Stimulated activated CD4-positive, alpha-beta T cell treated with anti-CD3 and anti-CD28 coated beads, Interleukin-4, amount 100 ng/mL, for 1 hour (primary cell): ENCODE measurements at places on chromosomes 3 and 15.

GRCh38 chr3:164470471-164470870 lies 607.8 kb downstream of the SI start:
- no peak for DNase-seq

DNA sequence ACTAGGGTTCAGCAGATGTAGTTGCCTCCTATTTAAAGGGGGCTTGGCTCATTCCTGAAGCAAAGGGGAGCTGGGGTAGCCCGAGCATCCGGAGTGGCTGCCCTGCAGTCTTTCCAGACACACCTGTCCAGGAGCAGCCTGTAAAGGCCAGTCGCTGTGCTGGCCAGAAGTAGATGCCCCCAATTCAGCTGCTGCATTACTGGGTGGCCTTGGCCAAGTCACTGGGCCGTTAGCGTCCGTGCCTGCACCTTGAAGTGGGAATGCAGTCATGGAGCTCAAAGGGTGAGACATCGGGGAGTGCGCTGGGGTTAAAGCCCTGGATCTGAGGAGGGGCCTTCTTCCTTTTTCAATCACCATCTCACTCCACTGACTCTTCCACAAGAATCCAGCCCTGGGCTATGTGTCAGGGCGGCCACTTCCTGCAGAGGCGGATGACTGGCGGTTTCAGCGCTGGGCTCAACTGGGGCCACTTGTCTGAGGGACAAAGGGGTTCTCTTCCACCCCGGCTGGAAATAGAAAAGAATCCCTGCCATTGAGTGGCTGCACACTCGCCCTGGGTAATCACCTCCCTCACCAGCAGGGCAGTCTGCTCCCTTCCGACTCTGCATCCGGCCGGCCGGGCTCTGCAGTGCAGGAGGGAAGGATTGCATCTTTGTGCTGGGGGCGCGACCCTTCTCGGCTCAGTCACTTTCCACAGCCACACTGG lies 11.8 kb downstream of the ALDH1A3 start:
- DNase-seq: no peak

DNA sequence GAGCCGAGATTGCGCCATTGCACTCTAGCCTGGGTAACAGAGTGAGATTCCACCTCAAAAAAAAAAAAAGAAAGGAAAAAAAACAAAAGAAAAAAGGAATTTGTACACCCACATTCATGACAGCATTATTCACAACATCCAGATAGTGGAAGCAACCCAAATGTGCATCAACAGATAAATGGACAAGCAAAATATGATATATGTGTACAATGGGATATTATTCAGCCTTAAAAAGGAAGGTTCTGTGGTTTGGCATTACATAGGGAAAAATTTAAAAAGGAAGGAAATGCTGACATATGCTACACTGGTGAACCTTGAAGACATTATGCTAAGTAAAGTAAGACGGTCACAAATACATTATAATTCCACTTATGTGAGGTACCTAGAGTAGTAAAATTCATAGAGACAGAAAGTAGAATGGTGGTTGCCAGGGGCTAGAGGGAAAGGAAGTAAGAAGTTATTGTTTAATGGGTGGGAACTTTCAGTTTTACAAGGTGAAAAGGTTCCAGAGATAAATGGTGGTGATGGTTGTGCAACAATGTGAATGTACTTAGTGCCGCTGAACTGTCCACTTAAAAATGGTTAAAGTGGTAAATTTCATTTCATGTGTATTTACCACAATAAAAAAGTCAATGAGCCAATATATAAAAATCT lies 118.5 kb downstream of the MYLK start:
- DNase-seq: no peak

GRCh38 chr3:129439226-129439816 lies 427 bp downstream of the MBD4 start:
- peak; percentile 43 for DNase-seq

DNA sequence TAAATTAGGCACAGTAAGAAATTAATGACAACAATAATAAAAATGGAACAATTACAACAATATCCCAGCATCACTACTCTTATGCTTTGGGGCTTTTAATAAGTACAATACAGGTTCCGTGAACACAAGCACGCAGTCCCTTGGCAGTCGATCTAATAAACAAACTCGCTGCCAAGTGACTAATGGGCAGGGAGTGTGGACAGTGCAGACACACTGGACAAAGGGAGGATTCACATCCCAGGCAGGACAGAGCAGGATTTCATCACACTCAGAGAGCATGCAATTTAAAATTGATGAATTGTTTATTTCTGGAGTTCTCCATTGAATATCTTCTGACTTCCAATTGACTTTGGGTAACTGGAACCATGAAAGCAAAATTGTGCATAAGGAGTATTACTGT lies 524.1 kb upstream of the CFAP20DC start:
- no peak for DNase-seq
